ENCODE measurements at places on chromosomes 5 and 9. TPM values are rescaled to one million over a fixed set of nuclear protein-coding genes. Genes with fewer than 3 reads are reported as not detected.

IL13 gene
- total RNA-seq, result not detected

PCDHGA11 gene
- total RNA-seq, result 5.1 TPM

C5orf63 gene
- total RNA-seq, result 15.5 TPM

ZNF608 gene
- total RNA-seq, result 29.6 TPM

ROR2 gene
- total RNA-seq, result 16.7 TPM

ARL14EPL gene
- not detected for total RNA-seq

RPL35 gene
- 1,601 TPM for total RNA-seq

PCA3 gene
- total RNA-seq, result not detected

GBA2 gene
- total RNA-seq, result 108 TPM

NUTM2G gene
- total RNA-seq, result not detected

ADAMTS6 gene
- total RNA-seq, result 2.6 TPM

CDKN2A gene
- total RNA-seq, result 1.7 TPM

DOLPP1 gene
- total RNA-seq, result 18.2 TPM

FOXB2 gene
- total RNA-seq, result not detected

ACTBL2 gene
- not detected for total RNA-seq

NEK6 gene
- total RNA-seq, result 24.9 TPM

SNCAIP gene
- total RNA-seq, result 3.3 TPM

FOXD4L6 gene
- not detected for total RNA-seq

ADAM19 gene
- 17.4 TPM for total RNA-seq

GTF3C4 gene
- total RNA-seq, result 16.5 TPM

DOCK2 gene
- 22.4 TPM for total RNA-seq

C5orf34 gene
- total RNA-seq, result 3.2 TPM

Data from ureter (tissue), 1 donor.